ENCODE measurements at places on chromosomes 11 and 22.

DNA sequence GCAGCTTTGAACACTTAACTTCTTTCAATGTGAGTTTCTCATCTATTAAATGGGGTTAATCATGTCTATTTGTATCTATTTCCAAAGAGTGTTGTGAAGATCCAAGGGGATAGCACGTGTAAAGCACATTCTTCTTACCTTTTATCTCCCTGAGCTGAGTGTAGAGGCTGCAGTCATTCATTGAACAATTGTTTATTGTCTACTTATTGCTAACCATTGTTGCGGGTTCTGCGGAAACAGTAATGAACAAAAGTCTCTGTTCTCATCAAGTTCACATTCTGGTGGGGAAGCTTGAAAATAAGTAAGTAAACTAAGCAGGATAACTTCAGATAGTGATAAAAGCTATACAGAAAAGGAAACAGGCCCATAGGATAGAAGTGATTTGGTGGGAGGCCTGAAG, 27.4 kb upstream of the PLET1 start:
- no peak for DNase-seq

GRCh38 chr11:128261011-128261421, 326.3 kb downstream of the ETS1 start:
- DNase-seq, result no peak

- DNase-seq, result no peak
Observed at GRCh38 chr22:50213263-50213662, 12.5 kb downstream of the SELENOO start.

- DNase-seq, result no peak
Observed at GRCh38 chr22:37855462-37855861, 6.2 kb downstream of the EIF3L start.

GRCh38 chr11:71248251-71248570, 4.2 kb downstream of the SHANK2 start:
- no peak for DNase-seq

GRCh38 chr11:77457340-77457739, 16.6 kb downstream of the PAK1 start:
- no peak for DNase-seq

DNA sequence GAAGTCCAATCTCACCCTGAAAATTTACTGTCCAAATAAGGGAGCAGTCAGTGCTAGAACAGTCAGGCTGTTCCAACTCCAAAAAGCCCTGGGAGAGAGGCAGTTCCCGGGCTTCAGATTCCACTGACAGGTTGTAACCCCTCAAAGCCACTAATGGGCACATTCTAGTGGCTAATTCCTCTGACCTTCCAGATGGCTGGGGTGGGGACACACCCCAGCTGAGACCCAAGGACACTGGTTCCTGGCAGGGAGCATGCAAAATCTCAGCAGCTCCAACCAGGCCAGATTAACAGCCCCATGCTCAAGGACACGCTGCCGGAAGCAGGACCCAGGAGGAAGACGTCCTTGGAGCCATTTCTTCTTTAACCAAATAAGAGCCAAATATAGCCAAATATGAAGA, 92.7 kb downstream of the RPL27A start:
- no peak for DNase-seq

GRCh38 chr11:79963856-79964645, 523.2 kb upstream of the TENM4 start:
- DNase-seq, result no peak

GRCh38 chr11:29334776-29335130, 682.1 kb downstream of the KCNA4 start:
- no peak for DNase-seq

DNA sequence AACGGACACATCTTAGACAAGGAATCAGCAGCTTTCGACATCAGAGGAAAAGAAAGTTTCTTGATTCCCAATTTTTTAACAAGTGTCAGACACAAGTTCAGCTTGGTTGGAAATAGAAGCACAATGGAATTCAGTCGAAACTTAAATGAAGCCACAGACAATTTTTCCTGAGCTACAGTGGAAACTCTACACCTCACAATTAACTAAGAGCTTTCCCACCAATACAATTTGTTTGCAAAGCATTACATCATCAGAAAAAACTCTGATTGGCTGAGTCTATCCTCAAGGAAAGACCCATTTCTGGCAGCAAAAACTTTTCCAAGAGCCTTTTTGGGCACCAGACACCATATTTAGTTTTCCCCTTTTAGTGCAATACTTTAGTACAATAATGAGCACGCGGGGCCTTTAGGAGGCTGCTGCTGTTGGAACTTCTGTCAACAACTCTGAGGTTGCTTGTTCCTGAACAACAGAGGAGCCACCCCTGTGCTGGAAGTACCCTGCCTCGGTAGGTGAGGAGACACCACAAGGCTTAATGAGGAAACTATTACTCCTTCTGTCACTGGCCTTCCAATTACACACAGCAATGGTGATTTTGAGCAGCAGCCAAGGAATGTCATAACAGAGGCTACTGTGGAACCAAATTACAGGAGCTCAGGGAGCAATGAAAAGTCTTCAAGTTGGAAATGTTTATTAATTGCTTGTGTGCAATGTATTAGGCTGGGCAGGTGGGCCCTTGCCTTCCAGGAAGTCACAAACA, 61.9 kb upstream of the BARX2 start:
- DNase-seq, result no peak

GRCh38 chr11:17642980-17643379, 76.4 kb upstream of the MYOD1 start:
- no peak for DNase-seq

- DNase-seq, result no peak
Observed at GRCh38 chr11:109112821-109113280, 309.1 kb upstream of the C11orf87 start.

GRCh38 chr11:113664069-113664980, 41.8 kb downstream of the TMPRSS5 start:
- DNase-seq, result no peak

DNA sequence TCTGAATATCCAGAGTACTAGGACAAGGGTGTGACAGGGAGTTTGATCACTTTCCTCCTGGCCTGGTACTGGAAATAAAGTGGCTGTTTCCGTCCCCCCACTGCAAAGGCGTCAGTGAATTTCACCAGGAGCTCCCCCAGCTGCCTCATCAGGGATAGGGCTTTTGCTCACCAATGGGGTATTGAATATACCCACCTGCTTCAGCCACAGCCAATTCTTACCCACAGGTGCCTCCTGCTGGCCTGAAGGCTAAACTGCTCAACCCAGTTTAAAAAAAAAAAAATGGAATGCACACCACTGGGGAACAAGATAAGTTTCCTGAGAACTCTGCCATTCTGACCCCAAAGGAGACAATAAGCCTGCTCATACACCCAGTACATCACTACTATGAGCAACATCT, 65.3 kb upstream of the MS4A8 start:
- DNase-seq, result peak; percentile 5

- no peak for DNase-seq
Observed at GRCh38 chr11:130865774-130866114, 50.5 kb downstream of the SNX19 start.

- no peak for DNase-seq
Observed at GRCh38 chr11:72720047-72720446, 32.2 kb downstream of the ARAP1 start.

GRCh38 chr11:11572386-11572785, 49.4 kb downstream of the GALNT18 start:
- DNase-seq, result no peak

GRCh38 chr11:26963764-26964163, 30.1 kb upstream of the FIBIN start:
- DNase-seq, result no peak

- peak; percentile 32 for DNase-seq
Observed at GRCh38 chr11:6390718-6391469, 620 bp downstream of the SMPD1 start.

DNA sequence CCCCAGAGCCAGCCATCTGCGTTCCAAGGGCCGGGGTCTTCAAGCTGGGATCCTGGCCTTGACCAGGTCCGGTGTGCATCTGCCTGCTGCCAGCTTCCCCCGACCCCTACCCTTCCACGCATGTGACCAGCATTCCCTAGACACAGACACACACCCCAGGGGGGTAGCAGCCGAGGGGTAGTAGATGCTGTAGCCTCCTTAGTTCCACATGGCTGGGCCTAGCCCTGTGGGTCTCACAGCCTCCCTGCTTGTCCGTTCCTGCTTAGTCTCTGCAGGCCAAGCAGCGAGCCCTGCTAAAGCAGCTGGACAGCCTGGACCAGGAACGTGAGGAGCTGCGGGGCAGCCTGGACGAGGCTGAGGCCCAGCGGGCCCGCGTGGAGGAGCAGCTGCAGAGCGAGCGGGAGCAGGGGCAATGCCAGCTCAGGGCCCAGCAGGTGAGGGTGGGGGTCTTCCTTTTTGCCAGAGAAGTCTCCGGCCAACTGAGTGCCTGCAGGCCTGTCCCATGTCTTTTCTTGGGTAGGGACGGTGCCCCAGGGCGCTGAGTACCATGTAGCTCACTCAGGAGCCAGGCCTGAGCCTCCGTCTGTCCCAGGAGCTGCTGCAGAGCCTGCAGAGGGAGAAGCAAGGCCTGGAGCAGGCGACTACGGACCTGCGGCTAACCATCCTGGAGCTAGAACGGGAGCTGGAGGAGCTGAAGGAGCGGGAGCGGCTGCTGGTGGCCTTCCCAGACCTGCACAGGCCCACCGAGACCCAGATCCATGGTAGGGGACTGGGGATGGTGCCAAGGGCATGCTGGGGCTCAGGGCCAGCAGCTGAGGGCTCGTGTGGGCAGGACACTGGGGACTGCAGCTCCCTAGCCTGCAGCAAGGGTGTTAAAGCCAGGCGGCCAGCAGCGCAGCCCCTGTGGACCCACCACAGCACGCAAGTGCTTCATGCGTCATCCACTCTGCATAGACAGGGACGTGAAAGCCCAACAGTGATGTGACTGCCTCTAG, 13.6 kb downstream of the RNF215 start:
- DNase-seq, result no peak

- DNase-seq, result no peak
Observed at GRCh38 chr11:69244266-69244665, 49.7 kb upstream of the MYEOV start.

DNA sequence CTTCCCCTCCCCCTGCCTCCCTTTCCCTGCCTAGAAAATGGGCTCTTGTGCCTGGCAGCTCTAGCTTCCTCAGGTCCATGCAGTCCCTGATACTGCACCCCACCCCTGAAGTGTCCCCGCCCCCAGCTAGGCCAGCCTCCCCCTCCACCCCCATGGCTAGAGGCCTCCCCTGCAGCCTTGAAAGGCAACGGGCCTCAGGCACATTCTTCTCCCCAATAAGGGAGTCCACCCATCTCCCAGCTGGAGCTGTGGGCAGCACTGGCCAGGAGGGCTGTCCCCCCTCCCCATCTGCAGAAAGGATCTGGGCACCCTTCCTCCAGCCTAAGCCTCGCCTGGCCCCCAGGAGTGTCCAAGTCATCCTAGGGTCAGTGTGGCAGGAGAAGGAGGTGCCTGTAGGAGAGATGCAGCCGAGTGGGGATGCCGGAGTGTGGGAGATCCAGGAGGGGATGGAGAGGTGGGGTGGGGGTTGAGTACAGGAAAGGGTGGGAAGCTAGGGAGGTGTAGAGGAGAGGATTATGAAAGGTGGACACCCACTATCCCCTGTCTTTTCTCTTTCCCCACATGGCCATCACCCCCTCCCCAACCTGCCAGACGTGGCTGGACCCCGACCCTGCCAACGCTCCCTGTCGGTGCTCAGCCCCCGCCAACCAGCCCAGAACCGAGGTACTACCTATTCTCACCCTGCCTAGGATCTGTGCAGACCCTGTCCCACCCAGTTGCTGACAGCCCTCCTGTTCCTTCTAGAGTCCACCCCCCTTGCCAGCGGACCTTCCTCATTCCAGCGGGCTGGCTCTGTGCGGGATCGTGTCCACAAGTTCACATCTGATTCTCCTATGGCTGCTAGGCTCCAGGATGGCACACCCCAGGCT, 9.3 kb downstream of the SMTN start:
- no peak for DNase-seq

- no peak for DNase-seq
Observed at GRCh38 chr22:45878901-45879551, 97.9 kb downstream of the WNT7B start.

GRCh38 chr11:11813288-11813962, 28.3 kb upstream of the USP47 start:
- no peak for DNase-seq

DNA sequence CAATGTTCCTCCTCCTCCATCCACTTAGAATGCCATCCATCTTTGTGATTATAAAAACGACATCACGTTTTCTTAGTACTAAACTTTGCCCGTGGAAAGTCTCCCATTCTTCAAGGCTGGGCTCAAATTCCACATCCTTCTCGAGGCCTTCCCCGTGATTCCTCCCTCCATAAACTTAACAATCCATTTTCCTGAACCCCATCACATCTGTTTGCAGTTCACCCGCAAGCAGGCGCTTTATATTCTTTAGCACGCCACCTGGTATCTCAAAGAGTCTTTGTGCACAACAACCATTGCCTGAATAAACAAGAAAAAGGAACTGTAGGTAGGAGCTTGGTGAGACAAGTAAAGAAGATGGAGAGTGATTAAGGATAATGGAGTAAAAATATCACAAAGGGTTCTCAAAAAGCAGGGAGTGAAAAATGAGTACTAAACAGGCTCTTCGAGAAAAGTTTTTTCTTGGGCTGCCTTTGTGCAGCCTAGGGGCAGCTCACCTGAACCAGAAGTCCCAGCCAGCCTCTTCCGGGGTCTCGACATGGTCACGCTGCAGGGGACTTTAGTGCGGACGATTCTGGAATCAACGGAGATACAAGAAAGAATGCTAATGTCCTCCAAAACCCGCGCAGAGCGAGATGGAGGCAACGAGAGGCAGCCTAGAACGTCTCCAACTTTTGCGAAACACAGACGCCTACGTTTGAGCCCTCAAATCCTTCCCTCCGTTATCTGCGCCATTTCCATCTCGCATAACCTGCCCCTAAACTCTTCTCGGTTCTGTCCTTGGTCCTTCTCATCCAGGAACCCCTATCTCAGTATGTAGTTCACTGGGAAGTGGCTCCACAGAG, 585 bp downstream of the THYN1 start:
- DNase-seq, result peak; percentile 58

DNA sequence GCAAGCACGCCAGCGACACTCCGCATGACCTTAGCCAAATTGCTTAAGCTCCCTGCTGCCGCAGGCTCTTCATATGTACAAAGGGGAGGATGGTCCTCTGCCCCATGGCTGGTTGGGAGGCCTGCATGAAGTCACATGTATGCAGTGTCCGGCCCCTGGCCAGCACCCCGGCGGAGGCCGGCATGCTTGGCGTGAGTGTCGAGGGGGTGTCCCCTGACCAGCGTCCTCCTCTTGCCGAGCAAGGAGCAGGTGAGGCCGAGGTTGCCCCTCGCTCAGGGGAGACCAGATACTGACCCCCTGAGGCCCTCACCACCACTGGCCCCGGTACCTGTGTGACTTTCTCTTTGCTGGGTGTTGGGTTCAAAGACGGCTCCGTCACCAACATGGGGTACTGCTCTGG, 50.2 kb downstream of the DHCR7 start:
- DNase-seq, result no peak
